ENCODE measurements at places on chromosomes 11 and 22. TPM values are rescaled to one million over a fixed set of nuclear protein-coding genes. Genes with fewer than 3 reads are reported as not detected.

- no peak overlapping the region for H3K4me3 ChIP-seq
- DNase-seq = no peak
- H3K27me3 ChIP-seq = no peaks in the 10 kb centered on the region
- no peaks in the 10 kb centered on the region for H3K36me3 ChIP-seq
Observed at GRCh38 chr22:22425783-22426624, 82.5 kb downstream of the ZNF280B start.

DNA sequence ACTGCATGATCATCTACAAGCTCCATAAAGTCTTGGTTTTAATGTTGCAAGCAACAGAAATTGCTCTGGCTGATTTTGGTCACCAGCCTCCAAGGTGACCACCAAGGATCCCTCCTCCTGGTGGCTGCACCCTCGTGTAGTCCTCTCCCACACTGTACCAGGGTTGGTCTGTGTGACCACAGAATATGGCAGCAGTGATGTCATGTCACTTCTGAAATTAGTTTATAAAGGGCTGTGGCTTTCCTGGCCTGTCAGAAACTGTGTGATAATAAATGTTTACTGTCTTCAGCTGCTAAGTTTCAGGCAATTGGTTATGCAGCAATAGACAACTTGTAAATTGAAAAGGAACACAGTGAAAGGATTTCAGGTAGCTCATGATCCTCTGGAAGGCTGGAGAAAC is 5.3 kb upstream of the PRDM11 start:
- no peak for DNase-seq
- no peak overlapping the region for H3K4me3 ChIP-seq
- H3K4me1 ChIP-seq = peaks cover 9% of the 10 kb centered on the region

- H3K27me3 ChIP-seq = no peaks in the 10 kb centered on the region
- H3K36me3 ChIP-seq = no peaks in the 10 kb centered on the region
- H3K27ac ChIP-seq = no peak overlapping the region
- DNase-seq = no peak
- no peaks in the 10 kb centered on the region for H3K4me1 ChIP-seq
- no peak overlapping the region for H3K4me3 ChIP-seq
Observed at GRCh38 chr11:92931746-92932422, 37.6 kb upstream of the MTNR1B start.

- H3K4me3 ChIP-seq = no peak overlapping the region
- no peaks in the 10 kb centered on the region for H3K4me1 ChIP-seq
- DNase-seq = no peak
Observed at GRCh38 chr22:44192816-44193534, 12.2 kb downstream of the PARVG start.

DNA sequence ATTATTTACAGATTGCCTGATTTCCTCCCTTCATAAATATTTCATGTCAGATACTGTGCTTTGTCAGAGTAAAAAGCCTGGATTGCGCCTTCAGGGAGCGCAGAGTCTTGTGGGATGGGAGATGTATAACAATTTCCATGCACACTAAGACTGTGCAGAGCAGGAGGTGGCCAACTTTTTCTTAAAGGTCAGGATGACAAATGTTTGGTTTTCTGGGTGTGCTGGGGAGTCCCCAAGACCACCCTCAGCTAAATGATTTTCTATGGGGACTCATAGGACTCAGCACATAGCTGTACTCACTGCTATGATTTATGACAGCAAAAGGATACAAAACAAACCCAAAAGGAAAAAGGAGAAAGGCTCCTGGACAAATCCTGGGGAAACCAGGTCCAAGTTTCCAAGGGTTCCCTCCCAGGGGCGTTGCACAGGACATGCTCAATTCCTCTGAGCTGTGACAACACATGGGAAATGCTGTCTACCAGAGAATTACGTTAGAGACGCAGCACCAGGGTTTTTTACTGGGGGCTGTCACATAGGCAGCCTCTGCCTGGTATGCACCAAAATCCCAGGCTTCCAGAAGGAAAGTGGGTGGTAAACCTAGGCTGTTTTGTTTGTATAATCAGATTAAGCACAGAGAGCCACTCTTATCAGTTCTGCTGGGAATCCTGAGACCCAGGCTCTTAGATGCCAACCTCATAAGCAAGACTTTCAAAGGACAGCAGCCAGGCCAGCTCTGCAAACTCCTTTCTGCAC is 59.1 kb downstream of the CSNK2A3 start:
- H3K27me3 ChIP-seq = no peaks in the 10 kb centered on the region
- no peaks in the 10 kb centered on the region for H3K4me1 ChIP-seq
- DNase-seq = no peak
- H3K27ac ChIP-seq = no peak overlapping the region
- no peak overlapping the region for H3K4me3 ChIP-seq
- H3K36me3 ChIP-seq = no peaks in the 10 kb centered on the region

- DNase-seq = no peak
- peaks cover 23% of the 10 kb centered on the region for H3K4me1 ChIP-seq
- no peak overlapping the region for H3K27ac ChIP-seq
- no peaks in the 10 kb centered on the region for H3K36me3 ChIP-seq
Observed at GRCh38 chr11:65301491-65302329, 13.0 kb upstream of the CDC42EP2 start.

DNA sequence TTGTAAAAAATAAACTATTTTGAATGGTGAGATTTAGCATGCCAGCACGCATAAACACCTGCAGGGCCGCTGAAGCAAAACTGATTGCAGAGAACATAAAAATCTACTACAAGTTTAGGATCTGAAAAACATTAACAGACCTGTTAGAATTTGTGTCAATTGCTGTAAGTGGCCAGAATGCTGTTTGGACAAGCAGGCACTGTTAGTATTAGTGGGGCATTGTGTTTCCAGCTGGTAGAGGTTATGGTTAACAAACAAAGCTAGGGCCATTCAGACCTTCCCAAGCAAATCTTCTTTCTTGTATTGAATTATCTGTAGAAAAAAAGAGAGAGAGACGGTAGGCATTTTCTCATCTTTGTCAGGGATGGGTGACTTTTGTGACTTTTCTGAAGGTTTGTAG is 57.6 kb upstream of the OLFML1 start:
- no peak overlapping the region for H3K27ac ChIP-seq
- H3K36me3 ChIP-seq = no peaks in the 10 kb centered on the region
- H3K4me1 ChIP-seq = no peaks in the 10 kb centered on the region
- H3K4me3 ChIP-seq = no peak overlapping the region
- DNase-seq = no peak

DNA sequence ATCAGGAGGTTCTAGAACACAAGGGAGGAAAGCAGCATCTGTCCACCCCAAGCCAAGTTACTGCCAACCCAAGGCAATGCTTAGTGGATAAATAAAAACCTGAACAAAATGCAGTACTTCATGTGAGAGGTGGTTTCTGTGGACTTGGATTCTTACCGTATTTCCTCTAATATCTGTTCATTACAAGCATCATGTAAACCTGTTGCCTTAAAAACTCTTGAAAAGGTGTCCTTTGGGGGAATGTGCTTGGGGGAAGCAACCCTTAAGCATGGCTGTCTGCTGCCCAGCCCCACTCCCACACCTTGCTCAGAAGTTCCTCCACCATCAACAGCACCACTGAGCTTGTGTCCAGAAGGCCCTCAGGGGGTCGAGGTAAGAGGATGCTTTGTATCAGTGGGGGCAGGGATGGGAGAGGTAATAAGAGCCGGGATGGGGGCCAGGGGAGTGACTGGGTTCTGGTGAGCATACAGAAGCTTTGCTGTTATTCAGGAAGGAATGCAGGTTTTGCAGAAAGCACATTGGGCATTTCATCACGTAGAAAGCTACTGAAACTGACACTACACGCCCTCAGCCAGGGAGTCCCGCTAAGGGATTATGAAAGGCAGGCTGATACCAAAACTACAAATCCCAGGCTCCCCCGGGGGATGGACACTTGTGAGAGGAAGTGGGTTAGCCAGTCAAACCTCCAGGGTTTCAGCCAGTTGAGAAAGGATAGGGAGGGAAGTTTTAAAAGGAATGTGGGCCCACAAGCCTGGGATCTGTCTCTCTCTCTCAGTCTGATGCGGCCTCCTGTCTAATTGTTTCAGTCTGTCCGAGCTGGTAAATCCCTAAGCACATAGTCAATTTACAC is 52.0 kb downstream of the KCNJ1 start:
- no peak overlapping the region for H3K27ac ChIP-seq
- peak; percentile 34 for DNase-seq
- no peaks in the 10 kb centered on the region for H3K27me3 ChIP-seq

- H3K27me3 ChIP-seq = no peaks in the 10 kb centered on the region
- no peak for DNase-seq
- no peak overlapping the region for H3K4me3 ChIP-seq
- H3K4me1 ChIP-seq = no peaks in the 10 kb centered on the region
- no peaks in the 10 kb centered on the region for H3K36me3 ChIP-seq
- H3K27ac ChIP-seq = no peak overlapping the region
Observed at GRCh38 chr22:44360668-44361381, 48.1 kb upstream of the SHISAL1 start.

DNA sequence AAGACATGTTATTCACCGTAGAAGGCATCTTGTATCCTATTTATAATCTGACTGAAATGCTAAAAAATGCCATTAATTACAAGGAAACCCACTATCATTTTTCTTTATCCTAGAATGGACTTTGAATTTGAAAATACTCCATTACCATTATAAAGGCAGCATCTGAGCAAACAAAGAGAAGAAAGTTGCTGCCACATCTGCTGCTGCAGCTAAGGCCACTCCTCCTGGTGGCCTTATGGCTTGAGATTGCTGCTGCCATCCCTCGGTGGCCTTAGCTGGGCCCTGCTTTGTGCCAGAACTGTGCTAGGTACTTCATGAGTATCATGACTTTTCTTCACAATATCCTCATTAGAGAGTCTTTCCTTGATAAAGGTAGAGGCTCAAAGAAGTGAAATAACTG is 1210.1 kb upstream of the TENM4 start:
- H3K27ac ChIP-seq = no peak overlapping the region
- H3K36me3 ChIP-seq = no peaks in the 10 kb centered on the region
- no peak for DNase-seq
- no peaks in the 10 kb centered on the region for H3K27me3 ChIP-seq
- no peaks in the 10 kb centered on the region for H3K4me1 ChIP-seq
- H3K4me3 ChIP-seq = no peak overlapping the region

GRCh38 chr11:45485070-45485707 is 180.2 kb downstream of the CHST1 start:
- no peak overlapping the region for H3K4me3 ChIP-seq
- H3K27me3 ChIP-seq = no peaks in the 10 kb centered on the region
- no peak overlapping the region for H3K27ac ChIP-seq
- H3K4me1 ChIP-seq = no peaks in the 10 kb centered on the region
- H3K36me3 ChIP-seq = no peaks in the 10 kb centered on the region

DNA sequence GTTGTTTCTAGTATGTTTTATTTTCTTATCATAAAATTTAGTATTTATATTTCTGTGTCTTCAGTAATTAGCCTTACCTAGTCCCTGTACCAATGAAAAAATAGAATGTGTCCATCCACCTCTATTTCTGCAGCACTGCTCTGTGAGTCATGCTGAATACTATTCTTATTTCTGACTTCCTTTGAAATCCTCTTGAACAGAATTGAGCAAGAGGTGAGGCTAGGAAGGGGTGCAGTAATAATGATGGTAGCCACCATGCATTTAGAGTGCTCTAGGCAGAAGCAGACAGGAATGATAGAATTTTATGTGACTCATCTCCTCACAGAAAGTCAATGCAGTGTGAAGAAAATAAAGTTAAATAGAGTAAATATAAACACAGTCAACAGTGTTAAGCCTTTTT is 60.0 kb downstream of the OR10A6 start:
- no peak for DNase-seq
- no peaks in the 10 kb centered on the region for H3K36me3 ChIP-seq
- H3K4me3 ChIP-seq = no peak overlapping the region
- no peak overlapping the region for H3K27ac ChIP-seq

DNA sequence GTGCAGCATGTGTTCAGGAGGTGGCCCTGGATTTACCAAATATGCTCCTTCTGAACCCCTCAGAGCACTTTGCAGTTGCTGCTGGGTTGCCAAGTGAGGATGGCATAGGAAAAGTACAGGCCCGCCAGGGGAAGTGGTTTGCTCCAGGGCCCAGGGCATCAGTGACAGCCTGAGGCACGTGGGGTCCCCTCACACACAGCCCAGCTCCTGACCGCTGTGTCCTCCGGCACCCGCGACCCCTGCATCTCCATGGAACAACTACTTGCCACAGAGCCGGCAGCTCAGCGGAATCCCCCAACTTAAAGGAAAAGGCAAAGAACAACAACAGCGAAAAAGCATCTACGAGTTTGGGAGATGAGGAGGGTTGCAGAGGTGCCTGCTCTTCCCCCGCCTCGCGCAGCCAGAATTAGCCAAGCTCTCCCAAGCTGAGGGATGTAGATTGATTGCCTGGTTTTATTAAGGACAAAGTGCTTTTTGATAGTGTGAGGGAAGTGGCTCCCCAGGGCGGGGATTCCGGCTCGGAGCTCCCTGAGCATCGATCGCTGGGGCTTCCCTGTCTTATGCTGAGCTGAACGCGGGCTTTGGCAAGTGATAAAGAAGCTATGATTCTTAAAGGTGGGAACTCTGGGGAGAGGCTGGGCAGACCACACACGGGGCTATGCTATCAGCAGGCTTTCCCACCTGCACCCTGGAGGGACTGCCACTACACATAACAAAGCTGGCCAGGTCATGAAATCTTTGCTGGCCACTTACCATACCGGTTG is 174.5 kb downstream of the CEP164 start:
- no peaks in the 10 kb centered on the region for H3K4me1 ChIP-seq
- no peak for DNase-seq
- no peak overlapping the region for H3K27ac ChIP-seq
- no peak overlapping the region for H3K4me3 ChIP-seq
- H3K27me3 ChIP-seq = no peaks in the 10 kb centered on the region

DNA sequence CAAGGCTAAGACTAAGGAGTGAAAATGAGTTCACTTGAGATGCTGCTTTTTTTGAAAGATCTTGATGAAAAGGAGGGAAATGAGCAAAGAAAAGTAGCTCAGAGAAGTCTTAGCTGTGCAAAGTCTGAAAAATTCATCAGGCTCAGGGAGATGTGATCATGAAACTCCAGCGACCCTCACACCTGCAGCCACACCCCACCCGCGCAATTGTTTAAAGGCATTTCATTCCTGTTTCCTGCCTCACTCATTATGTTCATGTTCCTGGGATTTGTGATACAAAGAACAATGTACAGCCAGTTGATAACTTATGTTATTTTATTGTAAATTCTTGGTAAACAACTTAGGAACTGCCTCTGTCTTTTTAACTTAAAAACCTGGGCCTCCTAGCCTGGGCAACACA is 8.7 kb upstream of the GSTP1 start:
- H3K4me3 ChIP-seq = no peak overlapping the region
- H3K27ac ChIP-seq = no peak overlapping the region
- DNase-seq = no peak
- H3K27me3 ChIP-seq = no peaks in the 10 kb centered on the region

DNA sequence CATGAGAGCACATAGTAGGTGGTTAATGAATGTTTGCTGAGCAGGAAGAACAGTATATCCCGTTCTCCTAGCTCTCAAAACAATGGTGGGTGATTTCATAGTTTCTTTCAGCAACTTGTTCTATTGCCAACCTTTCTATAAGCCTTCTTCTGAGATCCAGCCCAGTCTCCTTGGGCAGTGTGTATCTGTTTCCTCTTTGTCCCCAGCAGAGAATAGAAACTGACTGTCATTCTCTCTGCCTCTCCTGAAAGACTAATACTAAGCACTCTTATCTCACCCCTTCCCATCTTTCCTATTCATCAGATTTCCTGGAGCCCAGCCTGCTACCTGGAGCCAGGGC is 272.9 kb downstream of the ST3GAL4 start:
- H3K4me1 ChIP-seq = peaks cover 35% of the 10 kb centered on the region
- no peak for DNase-seq
- H3K36me3 ChIP-seq = no peaks in the 10 kb centered on the region
- no peak overlapping the region for H3K4me3 ChIP-seq
- no peaks in the 10 kb centered on the region for H3K27me3 ChIP-seq

CCDC34 gene
- total RNA-seq = 5.9 TPM

ANO9 gene
- 15.6 TPM for total RNA-seq

ELMOD1 gene
- not detected for total RNA-seq

FOLR1 gene
- total RNA-seq = 3.0 TPM

SMTNL1 gene
- not detected for total RNA-seq

MAPK11 gene
- 3.6 TPM for total RNA-seq

TMEM191C gene
- 0.33 TPM for total RNA-seq

TRIM5 gene
- 18.7 TPM for total RNA-seq

CALCA gene
- total RNA-seq = not detected

Measured in body of pancreas (tissue), 4 donors.